ENCODE measurements at places on chromosomes 4 and X.

DNA sequence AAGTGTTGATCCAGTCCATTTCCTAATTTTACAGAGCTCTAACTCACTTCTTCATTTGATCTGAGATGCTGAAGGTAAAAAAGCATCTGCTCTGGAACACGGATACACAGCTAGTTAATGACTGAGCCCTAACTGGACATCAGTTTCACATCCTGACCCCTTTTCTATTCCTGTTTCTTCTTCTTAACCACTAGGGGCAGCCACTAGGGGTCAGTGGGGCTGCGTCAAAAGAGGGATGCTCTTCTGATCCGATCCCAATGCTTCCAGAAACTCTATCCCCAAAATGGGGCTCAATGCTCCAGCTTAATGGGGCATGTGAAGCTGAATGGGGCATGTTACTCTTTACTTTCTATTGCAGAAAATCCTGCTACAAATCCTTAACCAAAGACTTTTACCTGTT, 33.4 kb upstream of the PHKA2 start:
- no peak for DNase-seq

DNA sequence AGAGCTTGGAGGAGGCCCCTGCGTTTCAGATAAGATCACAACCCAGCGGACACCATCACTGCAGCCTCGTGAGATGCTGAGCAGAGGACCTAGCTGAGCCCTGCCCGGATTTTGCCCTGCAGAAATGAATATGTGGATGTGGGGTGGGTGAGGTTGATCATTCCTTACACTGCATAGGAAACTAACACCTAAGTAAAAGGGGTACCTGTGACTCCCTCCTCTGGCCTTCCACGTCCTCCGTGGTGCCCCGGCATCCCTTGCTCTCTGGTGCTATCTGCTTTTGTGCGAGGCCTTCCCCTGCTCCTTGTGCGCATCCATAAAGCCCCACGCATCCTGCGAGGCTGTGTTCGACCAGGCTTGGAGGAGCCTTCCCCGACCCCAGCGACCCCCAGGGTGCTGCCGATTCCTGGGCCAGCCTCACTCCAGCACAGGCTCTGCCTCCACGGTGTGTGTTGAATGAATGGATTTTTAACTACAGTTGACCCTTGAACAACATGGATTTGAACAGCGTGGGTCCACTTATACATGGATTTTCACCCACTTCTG, 25.6 kb upstream of the GPR78 start:
- no peak for DNase-seq

GRCh38 chr4:30265716-30266115, 454.5 kb upstream of the PCDH7 start:
- DNase-seq = no peak

GRCh38 chr4:112287258-112287989, 1.7 kb upstream of the TIFA start:
- DNase-seq = no peak

DNA sequence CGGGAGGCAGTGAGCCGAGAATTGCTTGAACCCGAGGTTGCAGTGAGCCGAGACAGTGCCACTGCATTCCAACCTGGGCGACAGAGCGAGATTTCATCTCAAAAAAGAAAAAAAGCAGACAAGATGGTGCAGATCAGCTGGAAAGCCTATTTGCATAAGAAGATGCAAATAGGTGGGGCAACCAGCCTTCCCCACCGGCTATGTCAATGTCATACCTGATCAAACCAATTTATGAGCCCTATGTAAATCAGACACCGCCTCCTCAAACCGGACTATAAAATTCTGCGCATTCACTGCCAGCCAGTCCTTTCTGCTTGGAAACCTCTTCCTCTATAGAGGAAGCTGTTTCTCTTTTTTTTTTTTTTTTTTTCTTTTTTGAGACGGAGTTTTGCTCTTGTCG, 64.5 kb upstream of the CHRNA9 start:
- no peak for DNase-seq

DNA sequence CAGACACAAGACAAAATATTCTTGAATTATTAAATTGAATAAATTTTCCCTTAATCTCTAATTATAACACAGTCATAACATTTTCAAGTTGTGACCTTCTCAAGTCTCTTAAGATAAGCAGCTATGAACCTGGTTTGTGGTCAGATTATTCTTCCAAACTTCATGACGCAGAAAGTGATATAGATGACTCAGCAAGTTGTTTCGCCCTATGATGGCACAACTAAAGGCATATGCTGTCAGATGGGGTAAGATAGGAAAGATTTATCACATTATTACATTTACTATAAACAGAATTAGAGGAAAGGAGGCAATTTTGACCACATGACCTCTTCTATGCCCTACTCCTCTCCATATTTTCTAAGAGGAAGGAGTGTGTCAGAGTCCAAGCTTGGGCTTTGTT, 4.6 kb upstream of the DCAF12L2 start:
- no peak for DNase-seq

DNA sequence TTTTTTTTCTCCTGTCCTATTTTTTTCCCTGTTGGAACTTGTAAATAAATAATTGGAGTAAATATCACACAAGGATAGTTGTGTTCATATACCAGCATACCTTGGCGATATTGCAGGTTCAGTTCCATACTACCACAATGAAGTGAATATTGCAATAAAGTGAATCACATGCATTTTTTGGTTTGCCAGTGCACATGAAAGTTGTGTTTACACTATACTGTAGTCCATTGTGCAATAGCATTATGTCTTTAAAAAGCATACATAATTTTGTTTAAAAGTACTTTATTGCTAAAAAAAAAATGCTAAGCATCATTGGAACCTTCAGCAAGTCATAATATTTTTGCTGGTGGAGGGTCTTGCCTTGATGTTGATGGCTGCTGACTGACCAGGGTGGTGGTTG, 88.6 kb downstream of the GSTCD start:
- DNase-seq = no peak

- DNase-seq = no peak
Observed at GRCh38 chrX:37787423-37787869, 7.6 kb downstream of the CYBB start.

DNA sequence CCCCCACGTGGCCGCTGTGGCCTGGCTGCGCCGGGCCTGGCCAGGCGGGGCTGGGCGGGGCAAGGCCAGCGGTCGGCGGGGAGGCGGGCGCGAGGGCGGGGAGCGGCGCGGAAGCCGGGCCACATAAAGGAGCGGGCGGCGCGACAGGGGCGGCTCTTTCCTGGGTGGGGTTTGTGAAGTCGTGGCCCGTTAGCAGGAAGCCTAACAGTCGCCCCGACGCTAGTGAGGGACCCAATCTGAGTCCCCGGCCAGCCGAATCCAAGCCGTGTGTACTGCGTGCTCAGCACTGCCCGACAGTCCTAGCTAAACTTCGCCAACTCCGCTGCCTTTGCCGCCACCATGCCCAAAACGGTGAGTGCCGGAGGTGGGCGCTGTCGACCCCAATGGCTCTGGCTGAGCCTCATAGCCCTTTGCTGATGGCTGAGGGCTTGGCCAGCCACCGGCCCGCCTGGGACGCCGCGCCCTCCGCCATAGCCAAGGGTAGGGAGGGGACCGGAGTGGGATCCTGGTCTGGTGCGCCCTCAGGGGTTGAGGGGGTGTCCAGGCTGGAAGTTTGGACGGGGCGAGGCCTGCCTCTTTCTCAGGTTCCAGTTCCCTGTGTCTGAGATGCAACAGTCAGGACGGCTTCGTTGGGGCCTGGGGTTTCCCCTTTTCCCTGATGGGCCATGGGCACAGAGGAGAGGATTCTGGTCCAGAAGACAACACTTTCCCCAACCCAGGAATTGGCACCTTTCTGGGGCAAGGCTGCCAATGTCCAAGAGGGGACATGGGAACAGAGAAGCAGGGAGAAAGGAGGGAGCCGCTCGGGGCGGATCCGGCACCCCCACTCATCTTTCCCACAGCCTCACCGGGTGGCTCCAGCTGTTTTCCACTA, at the start of gene MSN:
Gene MSN (plus strand): TSS at position 152 of the 874 bp plus-strand sequence. CDS start 188 bp downstream, at position 340.
- DNase-seq = no peak

GRCh38 chrX:79630033-79631009, 263.2 kb upstream of the ITM2A start:
- no peak for DNase-seq

- DNase-seq = no peak
Observed at GRCh38 chrX:17736478-17736855, 826 bp upstream of the SCML1 start.

GRCh38 chrX:55213381-55213780, 6.8 kb upstream of the PAGE5 start:
- DNase-seq = no peak

GRCh38 chr4:172654457-172654856, 514.2 kb upstream of the GALNT7 start:
- DNase-seq = no peak

DNA sequence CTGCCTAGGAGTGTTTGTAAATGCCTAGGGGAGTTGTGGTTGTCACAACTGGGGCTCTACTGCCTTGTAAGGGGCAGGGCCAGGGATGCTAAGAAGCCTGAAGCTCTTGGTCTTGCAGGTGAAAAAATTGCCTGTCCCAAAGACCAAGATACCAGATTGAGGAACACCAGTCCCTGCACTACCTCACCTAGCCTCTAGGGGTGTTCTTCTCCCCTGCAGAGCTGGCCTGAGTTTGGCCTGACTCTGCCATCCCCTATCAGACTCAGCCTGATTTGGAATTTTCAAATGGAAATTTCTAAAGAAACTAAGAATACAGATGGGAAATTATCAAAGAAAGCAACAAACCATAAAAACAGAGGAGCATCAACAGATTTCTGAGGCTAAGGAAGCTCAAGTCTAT, 90.4 kb downstream of the ZC4H2 start:
- no peak for DNase-seq

- no peak for DNase-seq
Observed at GRCh38 chr4:152901205-152901604, 34.9 kb upstream of the FHDC1 start.

DNA sequence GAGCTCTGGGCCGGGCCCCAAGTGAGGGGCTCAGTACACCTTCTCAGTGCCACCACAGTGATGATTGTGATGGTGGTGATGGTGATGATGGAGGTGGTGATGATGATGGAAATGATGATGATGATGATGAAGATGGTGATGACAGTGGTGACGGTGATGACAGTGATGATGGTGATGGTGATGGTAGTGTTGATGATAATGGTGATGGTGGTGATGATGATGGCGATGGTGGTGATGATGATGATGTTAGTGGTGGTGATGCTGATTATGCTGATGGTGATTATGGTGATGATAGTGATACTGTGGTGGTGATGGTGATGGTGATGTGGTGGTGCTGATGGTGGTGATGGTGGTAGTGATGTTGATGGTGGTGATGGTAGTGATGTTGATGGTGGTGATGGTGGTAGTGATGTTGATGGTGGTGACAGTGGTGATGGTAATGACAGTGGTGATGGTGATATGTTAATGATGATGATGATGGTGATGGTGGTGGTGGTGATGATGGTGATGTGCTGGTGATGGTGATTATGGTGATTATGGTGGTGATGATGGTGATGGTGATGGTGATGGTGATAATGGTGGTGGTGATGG, 29.9 kb downstream of the HMX1 start:
- no peak for DNase-seq

- no peak for DNase-seq
Observed at GRCh38 chr4:26330186-26330787, 9.5 kb downstream of the RBPJ start.

DNA sequence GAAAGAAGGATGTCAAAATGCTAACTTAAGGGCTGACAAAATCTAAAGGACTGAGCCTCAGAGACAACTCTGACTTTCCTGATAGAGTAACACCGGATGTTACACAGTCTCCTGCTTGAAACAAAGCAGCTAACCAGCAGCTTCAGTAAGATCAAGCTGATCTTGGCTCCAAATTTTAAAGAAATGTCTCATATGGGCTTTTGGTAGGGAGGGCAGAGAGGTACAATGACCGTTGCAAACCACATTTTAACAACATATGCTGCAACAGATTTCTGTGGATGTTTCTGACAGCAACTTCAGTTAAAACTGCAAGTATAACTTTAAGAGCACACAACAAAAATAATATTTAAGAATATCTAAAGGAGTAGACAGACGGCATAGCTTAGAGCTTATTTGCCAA, 9.1 kb downstream of the RPGR start:
- DNase-seq = no peak

GRCh38 chrX:72095370-72095769, 36.3 kb downstream of the RTL5 start:
- no peak for DNase-seq

DNA sequence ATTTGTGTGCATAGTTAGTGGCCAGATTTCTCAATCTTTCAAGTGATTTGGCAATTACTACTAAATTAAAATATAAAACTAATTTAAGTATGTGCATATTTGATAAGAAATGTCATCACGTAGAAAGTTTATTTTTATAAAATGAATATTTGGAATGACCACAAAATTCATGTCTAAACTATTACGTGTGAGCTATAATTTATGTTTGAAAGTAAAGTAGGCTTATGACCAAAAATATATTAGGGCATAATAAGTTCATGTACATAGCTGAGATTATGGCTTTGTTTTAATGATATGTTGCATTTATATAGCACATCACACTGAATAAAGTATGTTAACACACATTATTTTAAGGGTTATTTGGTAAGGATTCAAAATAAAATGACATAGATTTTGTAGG, 1532.6 kb downstream of the C4orf33 start:
- no peak for DNase-seq

GRCh38 chr4:90960840-90961239, 833.6 kb downstream of the CCSER1 start:
- DNase-seq = no peak

DNA sequence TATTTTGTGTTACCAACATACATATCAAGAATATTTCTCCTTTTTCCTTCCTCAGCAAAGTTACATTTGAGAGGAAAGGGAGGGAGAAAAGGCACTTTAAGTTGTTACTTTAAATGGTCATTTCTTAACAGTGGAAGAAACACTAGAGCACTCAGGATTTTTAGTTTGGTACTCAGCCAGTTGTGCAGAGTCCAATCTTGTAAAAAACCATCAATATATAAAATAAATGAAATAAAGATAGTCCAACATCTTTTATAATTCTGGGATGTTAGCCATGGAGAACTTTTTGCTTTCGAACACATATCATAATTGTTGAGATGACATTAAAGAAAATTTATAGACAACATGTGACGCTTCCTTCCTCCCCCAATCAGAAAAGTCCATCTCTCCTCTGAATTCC, 253.8 kb downstream of the QDPR start:
- no peak for DNase-seq

DNA sequence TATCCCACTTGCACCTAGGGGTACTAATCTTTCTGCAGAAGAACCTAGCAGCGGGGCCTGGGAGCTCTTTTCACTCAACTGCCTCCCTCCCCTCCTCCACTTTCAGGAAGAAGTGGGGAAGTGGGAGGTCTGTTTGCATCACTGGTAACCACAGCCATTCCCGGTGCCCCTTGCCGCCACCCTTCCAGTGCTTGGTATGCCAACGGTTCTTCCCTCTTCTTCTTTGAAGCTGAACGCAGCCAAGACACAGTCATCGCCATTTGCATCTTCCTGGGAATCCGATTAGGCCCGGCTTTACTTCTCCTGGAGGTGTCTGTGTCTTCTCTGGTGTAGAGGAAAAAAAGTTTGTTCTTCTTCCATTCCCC, 47.2 kb upstream of the RBPJ start:
- no peak for DNase-seq

DNA sequence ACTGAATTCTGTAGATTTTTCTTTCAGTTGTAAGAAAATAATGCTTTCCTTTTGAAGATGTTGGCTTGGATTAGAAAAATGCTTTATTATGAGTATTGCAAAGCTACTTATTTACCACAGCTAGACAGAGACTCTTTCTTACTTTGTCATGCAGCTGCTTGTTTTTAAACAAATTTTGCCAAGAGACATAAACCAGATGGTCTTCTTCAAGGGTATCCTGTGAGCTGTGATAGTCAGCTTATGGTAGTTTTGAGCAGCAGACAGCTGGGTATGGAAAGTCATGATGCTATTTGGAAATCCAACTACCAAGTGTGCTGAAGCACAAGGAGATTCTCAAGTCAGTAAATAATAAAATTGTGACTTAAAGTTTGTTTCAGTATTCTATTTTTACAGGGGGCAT, 941.5 kb downstream of the DMD start:
- DNase-seq = no peak

Measured in cerebellar nuclear complex (tissue), 1 donor.